ENCODE measurements at places on chromosomes 12 and 14. TPM values are rescaled to one million over a fixed set of nuclear protein-coding genes. Genes with fewer than 3 reads are reported as not detected.

Gene ALDH1L2
- 4.4 TPM for total RNA-seq

Gene CHST11
- 27.4 TPM for total RNA-seq

Gene POTEG
- total RNA-seq: 0.35 TPM

Gene SPIC
- total RNA-seq: not detected

Gene JPH4
- not detected for total RNA-seq

Gene LRP1-AS
- not detected for total RNA-seq

Gene CCDC177
- 0.05 TPM for total RNA-seq

Gene C12orf42
- total RNA-seq: 0.63 TPM

Gene IAPP
- total RNA-seq: not detected

Gene MBIP
- total RNA-seq: 9.8 TPM

Gene FOXG1
- total RNA-seq: not detected

Gene SRRM4
- total RNA-seq: not detected

Gene TMEM253
- not detected for total RNA-seq

Gene DNAH10
- 3.4 TPM for total RNA-seq

Gene PROX2
- not detected for total RNA-seq

Gene CEBPE
- total RNA-seq: not detected

Gene ARHGAP9
- not detected for total RNA-seq

Gene SERPINA10
- total RNA-seq: not detected

Gene CIT
- total RNA-seq: 47.6 TPM

Gene DAO
- total RNA-seq: not detected

Gene TAS2R46
- total RNA-seq: 0.16 TPM
